ENCODE measurements at places on chromosomes 5 and 9. TPM values are rescaled to one million over a fixed set of nuclear protein-coding genes. Genes with fewer than 3 reads are reported as not detected.
A peak's percentile ranks its signal among the peaks of the same experiment; 100 is the strongest.

DNA sequence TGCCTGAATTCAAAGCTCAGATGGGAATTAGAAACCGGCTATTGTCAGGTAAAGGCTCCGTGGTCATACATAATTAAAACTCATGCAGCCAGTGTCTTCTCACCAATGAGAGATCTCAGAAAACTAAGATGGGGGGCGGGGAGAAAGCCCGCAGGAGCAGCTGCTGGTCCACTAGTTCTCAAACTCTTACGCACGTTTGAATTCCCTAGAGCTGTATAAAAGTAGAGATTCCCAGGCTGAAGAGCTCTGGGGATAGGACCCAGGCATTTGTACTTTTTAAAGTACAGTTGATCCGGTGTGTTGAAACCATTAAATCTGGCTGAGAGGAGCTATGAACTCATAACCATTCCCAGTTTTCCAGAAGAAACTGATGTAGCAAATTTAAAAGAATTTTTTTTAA is 68.5 kb downstream of the FRMD3 start:
- no peak overlapping the region for H3K27ac ChIP-seq
- H3K36me3 ChIP-seq, result no peaks in the 10 kb centered on the region
- DNase-seq, result no peak
- no peak overlapping the region for H3K4me3 ChIP-seq
- H3K4me1 ChIP-seq, result peaks cover 47% of the 10 kb centered on the region
- H3K27me3 ChIP-seq, result no peaks in the 10 kb centered on the region

DNA sequence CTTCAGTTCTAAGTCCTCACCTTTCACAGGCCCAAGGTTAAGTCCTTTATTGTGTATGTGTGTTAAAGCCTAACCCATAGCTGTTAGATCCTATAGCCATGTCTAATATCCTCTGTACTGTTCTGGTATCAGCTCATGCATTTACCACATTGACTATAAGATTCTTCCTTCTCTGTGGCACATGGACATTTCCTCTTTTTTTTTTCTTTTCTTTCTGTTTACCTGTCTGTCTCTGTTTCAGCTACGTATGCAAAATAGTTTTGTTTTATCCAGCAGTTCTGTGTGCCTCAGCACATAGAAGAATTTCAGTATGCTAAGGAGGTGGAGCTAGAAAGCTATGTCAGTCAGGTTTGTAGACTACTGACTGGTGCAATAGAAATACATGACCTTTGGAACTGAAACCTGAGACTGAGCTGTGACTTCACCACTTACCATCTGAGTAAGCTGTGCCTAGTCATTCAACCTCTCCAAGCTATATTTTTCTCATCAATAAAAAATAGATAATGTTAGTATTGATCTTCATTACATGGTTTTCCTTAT is 155.6 kb upstream of the VLDLR start:
- no peaks in the 10 kb centered on the region for H3K27me3 ChIP-seq
- H3K27ac ChIP-seq, result no peak overlapping the region
- no peak overlapping the region for H3K4me3 ChIP-seq
- no peaks in the 10 kb centered on the region for H3K4me1 ChIP-seq
- no peak for DNase-seq

Gene GFPT2
- 25.4 TPM for total RNA-seq

DNA sequence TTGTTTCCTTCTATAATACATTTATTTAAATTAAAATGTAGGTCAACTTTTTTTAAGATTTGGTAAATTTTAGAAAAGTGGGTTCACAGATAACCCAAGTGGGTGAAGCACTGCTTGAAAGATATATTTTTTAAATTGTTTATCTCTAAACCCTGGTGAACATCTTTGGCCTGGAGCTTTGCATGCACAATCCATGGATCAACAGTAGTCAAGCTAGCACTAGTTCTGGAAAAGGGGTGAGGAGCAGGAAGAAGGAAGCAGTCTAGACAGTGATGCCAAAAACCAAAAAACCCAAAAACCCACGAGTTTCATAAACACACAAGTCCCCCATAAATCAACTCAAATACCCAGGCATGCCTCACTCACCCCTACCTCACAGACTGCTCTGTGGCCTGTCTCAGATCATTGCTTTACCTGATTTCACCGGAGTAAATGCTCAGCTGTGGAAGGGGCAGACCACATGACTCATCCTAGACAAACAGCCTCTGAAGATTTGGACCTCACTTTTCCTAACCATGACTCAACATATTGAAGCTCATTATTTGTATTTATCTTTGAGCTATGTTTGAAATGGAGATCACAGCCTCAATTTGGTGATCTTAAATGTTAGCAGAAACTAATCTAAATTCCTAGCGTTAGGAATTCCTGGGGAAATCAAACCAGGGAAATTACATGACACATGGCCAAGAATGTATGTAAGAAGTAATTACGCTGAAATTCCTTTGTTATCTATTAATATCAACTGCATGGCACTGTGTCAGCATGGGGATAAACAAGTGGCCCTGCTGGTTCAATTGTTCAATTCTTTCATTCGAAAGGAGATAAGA is 149.6 kb downstream of the ZNF608 start:
- H3K4me3 ChIP-seq, result no peak overlapping the region
- H3K27me3 ChIP-seq, result no peaks in the 10 kb centered on the region
- no peak overlapping the region for H3K27ac ChIP-seq
- DNase-seq, result no peak
- no peaks in the 10 kb centered on the region for H3K4me1 ChIP-seq

DNA sequence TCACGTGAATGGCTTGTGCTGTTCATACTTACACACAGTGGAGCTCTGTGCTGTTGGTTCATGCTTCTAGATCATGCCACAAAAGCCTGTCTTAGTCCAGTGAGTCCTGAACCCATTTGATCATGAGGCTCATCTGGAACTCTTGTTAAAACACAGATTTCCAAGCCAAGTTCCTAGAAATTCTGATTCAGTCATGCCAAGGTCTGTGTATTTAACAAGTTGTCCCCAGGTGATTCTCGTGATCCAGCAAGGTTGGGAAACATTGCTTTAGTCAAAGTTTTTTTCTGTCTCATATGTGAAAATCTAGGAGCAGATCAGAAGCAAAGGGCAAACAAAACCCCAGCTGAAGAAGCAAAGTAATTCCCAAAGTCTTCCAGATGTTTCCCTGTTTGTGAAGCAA is 112.5 kb upstream of the GAS1 start:
- H3K4me1 ChIP-seq, result no peaks in the 10 kb centered on the region
- H3K27ac ChIP-seq, result no peak overlapping the region
- no peak for DNase-seq
- no peaks in the 10 kb centered on the region for H3K36me3 ChIP-seq
- H3K4me3 ChIP-seq, result no peak overlapping the region

Gene RANBP17
- 1.4 TPM for total RNA-seq

DNA sequence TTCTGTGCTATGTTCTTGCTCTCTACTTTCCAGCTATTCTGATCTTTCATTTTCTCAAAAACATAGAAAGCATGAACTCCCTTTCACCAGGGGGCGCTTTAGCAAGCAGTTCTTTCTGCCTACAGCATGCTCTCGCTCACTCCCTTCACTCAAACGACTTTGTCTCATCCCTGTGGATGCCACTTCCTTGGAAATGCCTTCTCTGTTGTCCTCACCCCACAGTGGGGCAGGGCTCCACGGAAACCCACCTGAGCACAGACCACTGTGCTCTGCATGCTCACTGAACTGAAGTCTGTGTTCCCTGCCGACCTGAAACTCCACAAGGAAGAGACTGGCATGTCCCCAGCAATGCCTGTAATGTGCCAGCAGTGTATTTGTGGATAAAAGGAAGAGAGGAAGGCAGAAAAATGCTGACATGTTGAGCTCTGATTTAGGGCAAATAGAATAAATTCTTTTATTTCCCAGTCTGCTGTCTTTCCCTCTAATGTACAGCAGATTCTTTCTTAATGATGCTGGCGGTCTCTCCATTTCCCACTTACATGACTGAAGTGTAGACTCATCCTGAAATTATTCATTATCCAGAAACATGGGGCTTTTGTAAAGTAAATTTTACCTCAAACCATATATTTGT is 4.9 kb upstream of the ROR2 start:
- H3K27ac ChIP-seq, result no peak overlapping the region
- H3K36me3 ChIP-seq, result no peaks in the 10 kb centered on the region
- H3K4me3 ChIP-seq, result peak overlapping the region; percentile 18
- peaks cover 6% of the 10 kb centered on the region for H3K4me1 ChIP-seq
- no peaks in the 10 kb centered on the region for H3K27me3 ChIP-seq

GRCh38 chr5:4207486-4207885 is 611.9 kb downstream of the IRX1 start:
- no peaks in the 10 kb centered on the region for H3K36me3 ChIP-seq
- no peak for DNase-seq
- no peak overlapping the region for H3K27ac ChIP-seq
- H3K27me3 ChIP-seq, result no peaks in the 10 kb centered on the region

Gene MARCHF3
- 19.7 TPM for total RNA-seq

- no peaks in the 10 kb centered on the region for H3K4me1 ChIP-seq
- no peaks in the 10 kb centered on the region for H3K36me3 ChIP-seq
- H3K27me3 ChIP-seq, result no peaks in the 10 kb centered on the region
- H3K4me3 ChIP-seq, result no peak overlapping the region
- H3K27ac ChIP-seq, result no peak overlapping the region
- DNase-seq, result no peak
These were observed 394.8 kb upstream of the MEF2C start for GRCh38 chr5:89277816-89278215.

- DNase-seq, result no peak
- H3K4me3 ChIP-seq, result no peak overlapping the region
- H3K27ac ChIP-seq, result peak overlapping the region; percentile 20
- no peaks in the 10 kb centered on the region for H3K4me1 ChIP-seq
- no peaks in the 10 kb centered on the region for H3K27me3 ChIP-seq
- no peaks in the 10 kb centered on the region for H3K36me3 ChIP-seq
These were observed 135.0 kb upstream of the LHFPL2 start for GRCh38 chr5:78783434-78784130.

Gene PFDN1
- total RNA-seq, result 123 TPM

DNA sequence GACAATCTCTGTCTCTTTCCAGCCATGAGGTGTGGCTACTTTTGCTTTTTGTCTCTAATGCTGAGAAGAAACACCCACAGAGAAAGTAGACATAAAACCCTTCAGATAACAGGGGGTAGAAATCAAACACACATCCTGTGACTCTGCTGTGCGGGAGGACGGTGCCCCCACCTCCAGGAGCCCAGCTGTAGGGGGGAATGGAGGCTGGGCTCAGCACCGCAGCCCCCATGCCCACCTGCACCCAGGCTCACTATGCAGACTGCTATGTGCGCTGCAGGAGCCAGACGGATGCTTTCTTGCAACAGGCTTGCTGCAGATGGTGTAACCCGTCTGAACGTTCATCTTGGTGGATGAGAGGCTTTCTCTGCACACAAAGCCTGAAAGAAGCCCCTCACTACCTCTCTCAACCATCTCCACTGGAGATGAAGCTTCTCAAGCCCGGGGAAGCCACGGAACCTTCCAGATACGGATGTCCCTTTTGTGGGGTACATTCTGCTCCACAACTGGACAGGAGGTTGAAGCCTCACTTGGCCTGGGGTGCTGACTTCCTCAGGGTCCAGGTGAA is 207.2 kb downstream of the GADD45G start:
- no peaks in the 10 kb centered on the region for H3K27me3 ChIP-seq
- no peaks in the 10 kb centered on the region for H3K36me3 ChIP-seq
- H3K4me1 ChIP-seq, result no peaks in the 10 kb centered on the region
- H3K27ac ChIP-seq, result no peak overlapping the region
- H3K4me3 ChIP-seq, result no peak overlapping the region
- no peak for DNase-seq

GRCh38 chr5:175700991-175701390 is 43.1 kb downstream of the HRH2 start:
- no peak overlapping the region for H3K4me3 ChIP-seq
- H3K27ac ChIP-seq, result no peak overlapping the region
- H3K4me1 ChIP-seq, result peaks cover 6% of the 10 kb centered on the region
- no peaks in the 10 kb centered on the region for H3K27me3 ChIP-seq
- no peaks in the 10 kb centered on the region for H3K36me3 ChIP-seq

Gene AP3S1
- 63.4 TPM for total RNA-seq

DNA sequence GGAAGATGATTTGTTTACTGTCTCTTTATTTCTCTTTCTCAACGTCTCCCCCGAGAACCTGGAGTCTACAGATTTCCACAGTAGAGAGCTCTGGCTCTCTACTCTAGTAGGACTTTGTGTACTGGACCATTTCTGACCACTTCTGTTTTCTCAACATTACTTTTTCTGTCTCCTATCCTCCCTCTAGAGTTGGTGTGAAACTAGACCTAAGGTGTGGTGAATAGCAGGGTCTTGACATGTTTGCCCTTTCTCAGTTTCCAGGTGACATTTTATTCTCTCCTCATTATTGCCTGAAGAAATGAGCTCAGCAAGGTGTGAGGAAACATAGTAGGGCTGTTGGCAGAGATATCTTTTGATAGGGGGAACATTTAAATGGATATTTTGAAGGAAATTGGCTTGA is 62.1 kb upstream of the IL6ST start:
- H3K4me3 ChIP-seq, result no peak overlapping the region
- H3K27ac ChIP-seq, result no peak overlapping the region
- H3K36me3 ChIP-seq, result no peaks in the 10 kb centered on the region
- H3K27me3 ChIP-seq, result no peaks in the 10 kb centered on the region
- H3K4me1 ChIP-seq, result peaks cover 8% of the 10 kb centered on the region
- no peak for DNase-seq

- no peak for DNase-seq
- H3K4me1 ChIP-seq, result no peaks in the 10 kb centered on the region
- H3K27me3 ChIP-seq, result no peaks in the 10 kb centered on the region
These were observed 13.5 kb downstream of the NSD1 start for GRCh38 chr5:177146891-177147638.

DNA sequence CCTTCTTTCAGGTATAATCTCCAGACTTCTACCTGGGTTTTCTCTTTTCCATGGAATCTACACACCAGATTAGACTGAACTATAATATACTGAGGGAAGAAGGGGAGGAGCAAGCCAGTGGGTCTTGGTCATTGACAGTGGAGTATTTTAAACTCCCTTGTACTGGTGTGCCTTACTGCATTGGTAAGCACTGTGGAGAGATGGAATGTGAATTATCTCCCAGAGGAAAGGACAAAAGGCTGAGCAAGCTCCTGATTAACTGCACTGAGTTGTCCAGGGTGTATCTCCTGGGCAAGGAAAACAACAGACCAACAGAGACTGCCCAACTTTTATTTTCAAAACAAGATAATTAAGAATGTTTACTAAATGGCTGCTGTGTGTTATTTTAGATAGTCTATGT is 29.8 kb upstream of the SLCO6A1 start:
- H3K4me3 ChIP-seq, result no peak overlapping the region
- H3K27me3 ChIP-seq, result no peaks in the 10 kb centered on the region
- peaks cover 15% of the 10 kb centered on the region for H3K4me1 ChIP-seq
- no peak for DNase-seq
- H3K36me3 ChIP-seq, result no peaks in the 10 kb centered on the region

- peak overlapping the region; percentile 80 for H3K27ac ChIP-seq
- peak overlapping the region; percentile 8 for H3K4me3 ChIP-seq
- H3K27me3 ChIP-seq, result no peaks in the 10 kb centered on the region
- peak; percentile 92 for DNase-seq
- peaks cover 21% of the 10 kb centered on the region for H3K4me1 ChIP-seq
These were observed 37.6 kb downstream of the ANKRD33B start for GRCh38 chr5:10601246-10602030.

Measured in right atrium auricular region (tissue), 2 donors.